ENCODE measurements at places on chromosomes 5 and 9.

- peak; percentile 24 for DNase-seq
These were observed 174.0 kb upstream of the NREP start for GRCh38 chr5:111930905-111931461.

DNA sequence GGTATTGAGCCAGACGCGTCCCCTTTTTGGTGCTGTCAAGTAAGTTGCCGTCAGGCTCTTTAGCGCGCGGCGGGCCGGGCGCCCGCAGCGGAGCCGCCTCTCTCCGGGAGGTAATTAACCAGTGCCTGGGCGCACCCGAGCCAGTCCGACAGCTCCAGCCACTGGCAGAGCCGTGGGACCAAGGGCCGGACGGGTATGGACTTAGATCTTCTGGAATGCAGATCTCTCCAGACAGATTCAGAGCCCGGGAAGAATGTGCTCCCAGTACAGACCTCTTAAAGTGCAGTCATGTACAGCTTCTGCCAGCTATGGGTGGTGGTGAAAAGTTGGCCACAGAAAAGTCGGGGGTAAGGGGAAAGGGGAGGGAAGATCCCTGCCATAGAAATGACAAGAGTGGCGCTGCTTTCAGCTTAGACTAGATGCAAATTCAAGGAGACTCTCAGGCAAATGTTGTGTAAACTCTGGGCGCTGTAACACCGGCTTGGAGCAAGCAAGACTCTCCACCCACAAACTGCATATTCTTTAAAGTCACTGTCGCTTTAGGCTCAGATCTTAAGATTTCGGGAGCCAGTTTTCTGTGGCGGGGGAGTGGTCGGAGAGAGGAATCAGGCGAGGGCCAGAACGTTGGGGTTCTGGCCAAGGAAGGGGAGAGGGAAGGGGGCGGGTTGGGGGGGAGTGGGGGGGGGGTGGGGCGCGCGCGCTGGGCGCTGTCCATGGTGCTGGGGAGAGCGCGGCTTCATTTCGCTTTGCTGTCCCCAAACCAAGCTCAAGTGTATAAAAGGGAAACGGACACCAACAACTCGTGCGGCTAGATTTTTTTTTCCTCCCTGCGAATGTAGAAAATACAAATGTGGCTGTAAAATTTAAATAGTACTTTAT is 29.2 kb downstream of the NR2F1 start:
- DNase-seq = peak; percentile 64

DNA sequence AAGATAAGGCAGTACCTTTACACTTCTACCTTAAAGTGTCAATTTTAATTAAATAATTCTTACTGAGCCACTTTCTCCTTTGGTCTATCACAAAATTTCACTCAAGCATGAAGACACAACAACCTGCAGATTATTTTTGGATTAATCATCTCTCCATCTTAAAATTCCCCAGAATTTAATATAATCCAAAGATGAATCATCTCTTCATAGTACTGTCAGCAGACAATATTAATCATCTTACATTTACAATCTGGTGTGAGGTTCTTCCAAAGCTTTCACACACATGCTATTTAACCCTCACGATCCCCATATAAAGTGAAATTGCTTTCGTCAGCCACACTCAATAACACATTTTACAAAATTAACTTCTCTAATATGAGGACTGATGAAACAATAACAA is 43.0 kb downstream of the LHFPL2 start:
- DNase-seq = no peak

GRCh38 chr9:127033789-127034188 is 88.6 kb downstream of the ANGPTL2 start:
- no peak for DNase-seq

DNA sequence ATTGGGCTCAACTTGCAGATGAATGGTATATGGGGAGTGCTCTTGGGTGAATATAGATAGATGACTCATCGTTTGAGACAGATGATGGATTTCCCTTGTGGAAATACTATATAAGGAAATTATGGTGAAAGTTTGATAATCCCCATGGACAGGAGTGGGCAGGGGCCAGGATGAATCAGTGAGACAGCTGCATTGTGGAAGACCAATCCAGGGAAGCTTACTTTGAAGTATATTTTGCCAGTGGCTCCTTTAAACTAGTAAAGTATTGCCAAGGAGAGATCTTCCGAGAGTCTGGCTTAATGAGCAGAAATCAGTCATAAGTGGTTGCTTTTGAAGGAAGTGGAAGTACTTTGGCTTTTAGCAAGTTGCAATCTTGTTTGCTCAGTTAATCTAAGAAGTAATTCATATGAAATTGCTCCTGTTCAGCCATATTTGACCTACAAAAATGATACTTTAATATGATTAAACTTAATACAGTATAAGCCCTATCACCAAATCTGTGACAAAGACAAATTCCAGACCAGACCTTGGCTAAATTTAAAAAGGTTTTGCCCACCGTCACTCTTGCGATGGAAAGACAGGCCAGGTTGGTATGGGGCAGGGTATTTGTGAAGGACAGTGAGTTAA is 9.3 kb upstream of the TNC start:
- DNase-seq = no peak

DNA sequence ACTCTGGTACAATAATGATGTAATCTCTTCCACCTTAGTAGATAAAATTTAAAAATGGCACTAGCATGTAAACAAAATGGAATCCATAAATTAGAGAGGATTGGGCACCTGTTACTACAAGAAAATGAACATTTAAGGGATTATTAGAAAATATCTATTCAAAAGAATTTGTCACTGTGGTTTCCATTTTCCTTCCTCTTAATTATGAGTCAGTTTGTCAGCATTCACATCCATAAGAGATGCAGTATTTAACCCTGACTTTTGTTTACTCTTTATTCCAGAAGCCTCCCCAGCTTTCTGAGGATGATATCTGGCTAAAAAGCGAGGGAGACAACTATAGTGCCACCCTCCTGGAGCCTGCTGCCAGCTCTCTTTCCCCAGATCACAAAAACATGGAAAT is 72.1 kb downstream of the C9orf152 start:
- DNase-seq = no peak

DNA sequence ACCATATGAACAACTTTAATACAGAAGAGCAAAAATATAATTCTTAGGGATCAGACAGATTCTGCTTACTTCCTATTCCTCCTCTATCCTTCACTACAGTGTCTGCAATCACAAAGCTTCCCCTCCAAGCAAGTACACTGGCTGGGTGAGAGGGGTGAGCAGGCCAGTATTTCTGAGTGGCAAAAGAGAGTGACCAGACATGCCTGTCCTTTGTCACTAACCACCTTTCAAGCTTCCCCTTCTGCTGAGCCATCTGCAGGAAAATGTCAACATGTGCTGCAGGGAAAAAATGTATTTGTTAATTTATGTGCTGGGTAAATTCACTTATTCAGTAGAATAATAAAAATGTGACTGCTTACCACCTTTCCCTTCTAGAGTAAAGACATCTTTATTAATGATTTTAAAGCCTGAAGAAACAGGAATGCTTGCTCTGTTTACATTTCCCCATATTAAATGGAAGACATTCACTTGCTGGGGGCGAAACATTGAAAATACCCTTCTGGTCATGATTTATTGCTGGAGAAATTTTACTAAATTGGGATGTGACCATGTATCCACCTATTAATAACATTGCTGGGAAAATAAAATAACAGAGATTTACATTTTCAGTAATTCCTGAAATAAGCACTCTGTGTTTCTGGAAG is 84.9 kb downstream of the SPOCK1 start:
- no peak for DNase-seq

DNA sequence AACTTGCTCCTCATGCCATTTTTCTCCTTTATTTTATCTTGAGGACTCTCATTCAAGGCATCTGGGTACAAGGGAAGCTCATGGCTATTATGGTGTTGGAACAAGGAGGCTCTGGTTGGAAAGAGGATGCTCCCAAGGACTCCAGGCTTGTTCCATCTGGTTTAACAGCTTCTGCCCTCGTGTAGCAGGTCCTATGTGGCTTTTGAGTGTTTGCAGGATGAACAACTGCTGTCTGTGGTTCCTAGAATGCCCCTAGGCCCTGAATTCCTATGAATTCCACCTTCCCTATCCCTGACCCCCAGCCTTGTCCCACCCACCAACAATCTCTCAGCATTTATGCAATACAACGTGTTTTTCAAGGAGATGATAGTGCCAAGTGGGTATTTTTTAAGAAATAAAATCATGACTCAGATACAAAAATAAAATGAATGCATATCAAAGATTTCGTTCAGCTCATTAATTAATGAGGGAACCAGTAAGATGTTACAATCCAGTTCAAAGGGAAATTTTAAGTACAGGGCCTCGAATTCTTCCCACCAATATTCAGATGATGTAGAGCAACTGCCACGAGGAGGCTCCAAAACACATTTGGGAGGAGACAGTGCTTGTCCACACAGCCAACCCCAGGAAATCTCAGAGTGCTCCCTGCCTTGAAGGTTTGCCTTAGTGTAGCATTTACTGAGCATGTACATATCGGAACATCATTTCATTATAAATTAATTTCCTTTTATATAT is 182.0 kb downstream of the MUSK start:
- DNase-seq = peak; percentile 8

GRCh38 chr9:112754578-112754977 is 4.0 kb downstream of the SNX30 start:
- no peak for DNase-seq

DNA sequence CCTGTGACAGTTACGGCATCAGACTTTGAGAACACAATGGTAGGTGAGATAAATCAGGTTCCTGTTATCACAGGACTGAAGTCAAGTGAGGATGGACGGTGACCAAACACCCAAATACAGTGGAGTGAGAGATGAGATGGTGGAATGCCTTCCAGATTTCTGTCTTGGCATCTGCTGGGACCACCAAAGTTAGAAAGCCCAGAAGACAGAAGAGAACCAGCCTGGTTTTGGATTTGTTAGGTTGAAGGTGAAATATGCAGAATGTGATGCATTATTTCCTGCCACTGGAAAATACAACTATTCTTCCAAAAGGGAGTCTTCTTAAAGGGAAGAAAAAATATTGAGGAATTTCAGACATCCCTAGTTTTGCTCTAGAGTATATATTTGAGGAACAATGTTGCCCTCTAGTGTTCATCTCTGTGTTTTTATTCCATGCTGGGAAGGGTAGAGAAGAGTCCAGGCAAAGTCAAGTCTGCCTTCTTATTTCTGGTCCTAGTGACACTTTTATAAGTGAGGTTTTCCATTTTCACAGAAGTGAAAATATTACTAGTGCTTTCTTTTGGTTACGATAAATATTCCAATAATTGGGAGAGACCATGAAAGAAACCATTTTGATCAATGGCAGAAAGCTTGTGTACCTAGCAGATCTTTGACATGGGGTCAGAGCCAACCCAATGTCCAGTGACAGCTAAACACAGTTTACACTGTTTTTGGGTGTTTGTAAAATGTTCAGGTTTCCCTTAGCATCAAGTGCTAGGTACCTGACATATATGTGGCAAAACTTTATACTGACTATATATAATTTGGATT is 142.3 kb upstream of the ANKH start:
- peak; percentile 72 for DNase-seq

DNA sequence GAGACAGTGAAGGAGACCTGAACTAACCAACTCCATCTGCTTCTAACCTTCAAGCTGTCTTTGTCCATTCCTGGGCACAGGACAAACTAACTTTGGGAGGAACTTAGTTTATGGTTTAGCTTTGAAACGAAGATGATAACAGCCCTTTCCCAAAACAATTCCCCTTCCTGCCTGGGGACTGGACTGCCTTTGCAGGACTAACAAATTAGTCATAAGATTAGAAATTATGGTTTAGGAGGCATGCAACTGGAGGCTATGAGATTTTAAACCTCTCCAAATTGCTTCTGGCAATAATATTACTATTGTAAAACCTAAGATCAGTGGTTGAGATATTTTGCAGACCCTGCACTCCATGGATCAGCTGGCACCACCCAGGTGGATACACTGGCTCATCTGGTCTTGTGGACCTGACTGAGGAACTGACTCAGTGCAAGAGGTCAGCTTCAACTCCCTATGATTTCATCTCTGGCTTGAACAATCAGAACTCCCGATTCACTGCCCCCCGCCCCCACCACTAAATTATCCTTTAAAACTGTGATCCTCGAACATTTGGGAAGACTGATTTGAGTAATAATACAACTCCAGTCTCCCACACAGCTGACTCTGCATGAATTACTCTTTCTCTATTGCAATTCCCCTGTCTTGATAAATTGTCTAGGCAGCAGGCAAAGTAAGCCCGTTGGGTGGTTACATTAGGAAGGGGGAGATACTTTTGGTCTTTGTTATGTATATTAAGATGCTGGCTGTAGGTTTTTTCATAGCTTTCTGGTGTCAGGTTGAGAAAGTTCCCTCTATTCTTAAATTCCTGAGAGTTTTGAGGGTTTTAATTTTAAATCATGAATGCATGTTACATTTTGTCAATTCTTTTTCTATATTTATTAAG is 213.3 kb downstream of the TSSK1B start:
- no peak for DNase-seq

All from KBM-7 (cell line).